ENCODE measurements at places on chromosomes 7 and 10.

DNA sequence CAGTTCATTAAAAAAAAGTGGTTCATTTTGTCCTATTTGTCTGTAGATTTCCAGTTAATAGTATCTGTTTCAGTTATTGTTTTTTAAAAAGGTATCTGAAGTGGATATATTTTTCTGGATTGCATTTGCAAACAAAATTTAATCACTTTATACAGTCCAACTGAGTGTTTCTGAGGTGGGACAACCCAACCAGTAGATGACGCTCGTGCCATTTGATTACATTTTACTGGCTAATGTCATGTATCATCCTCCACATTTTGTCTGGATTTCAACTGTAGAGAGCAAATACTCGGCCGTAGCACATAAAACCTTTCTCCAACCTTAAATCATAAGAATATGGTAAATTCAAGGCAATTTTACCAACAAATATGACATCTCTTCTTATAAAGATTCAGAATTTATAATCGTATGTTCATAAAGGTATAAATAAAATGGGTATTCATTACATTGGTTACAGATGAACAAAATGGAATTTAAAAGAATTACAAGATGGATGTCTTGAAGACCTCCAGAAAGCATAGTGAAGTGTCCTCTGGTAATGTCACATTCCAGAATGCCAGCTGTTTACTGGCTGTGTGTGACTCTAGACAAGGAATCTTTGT lies 789.0 kb downstream of the PHTF2 start:
- DNase-seq: no peak

GRCh38 chr10:104922810-104923209 lies 281.7 kb downstream of the SORCS3 start:
- DNase-seq: no peak

DNA sequence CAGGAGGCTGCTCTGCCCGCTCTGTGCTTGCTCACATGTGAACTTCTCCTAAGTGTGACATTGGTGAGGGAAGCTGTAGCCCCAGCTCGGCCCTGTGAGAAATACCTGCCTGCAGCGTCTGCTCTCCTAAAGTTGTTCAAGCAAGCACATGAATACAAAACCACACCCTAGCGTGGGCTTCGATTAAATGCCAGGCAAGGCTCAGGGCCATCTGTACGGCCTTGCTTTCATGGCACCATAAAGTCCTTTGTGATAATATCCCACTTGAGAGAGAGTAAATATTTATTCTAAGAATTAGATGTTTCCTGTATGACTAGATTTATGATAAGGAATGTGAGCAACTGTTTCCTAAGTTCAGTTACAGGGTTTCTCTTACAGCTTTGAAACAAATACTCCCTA lies 262.8 kb upstream of the KLF14 start:
- no peak for DNase-seq

GRCh38 chr10:51169111-51169510 lies 94.8 kb downstream of the PRKG1 start:
- no peak for DNase-seq

GRCh38 chr10:22945934-22946673 lies 18.3 kb downstream of the ARMC3 start:
- no peak for DNase-seq

- DNase-seq: no peak
Observed at GRCh38 chr7:115145512-115145911, 223.6 kb downstream of the MDFIC start.

Data from astrocyte of the cerebellum (primary cell).